ENCODE measurements at places on chromosomes 12 and 14.

- no peak for DNase-seq
These were observed 222.1 kb downstream of the SYT1 start for GRCh38 chr12:79086541-79087296.

- no peak for DNase-seq
These were observed 3.6 kb upstream of the BATF start for GRCh38 chr14:75518625-75519024.

DNA sequence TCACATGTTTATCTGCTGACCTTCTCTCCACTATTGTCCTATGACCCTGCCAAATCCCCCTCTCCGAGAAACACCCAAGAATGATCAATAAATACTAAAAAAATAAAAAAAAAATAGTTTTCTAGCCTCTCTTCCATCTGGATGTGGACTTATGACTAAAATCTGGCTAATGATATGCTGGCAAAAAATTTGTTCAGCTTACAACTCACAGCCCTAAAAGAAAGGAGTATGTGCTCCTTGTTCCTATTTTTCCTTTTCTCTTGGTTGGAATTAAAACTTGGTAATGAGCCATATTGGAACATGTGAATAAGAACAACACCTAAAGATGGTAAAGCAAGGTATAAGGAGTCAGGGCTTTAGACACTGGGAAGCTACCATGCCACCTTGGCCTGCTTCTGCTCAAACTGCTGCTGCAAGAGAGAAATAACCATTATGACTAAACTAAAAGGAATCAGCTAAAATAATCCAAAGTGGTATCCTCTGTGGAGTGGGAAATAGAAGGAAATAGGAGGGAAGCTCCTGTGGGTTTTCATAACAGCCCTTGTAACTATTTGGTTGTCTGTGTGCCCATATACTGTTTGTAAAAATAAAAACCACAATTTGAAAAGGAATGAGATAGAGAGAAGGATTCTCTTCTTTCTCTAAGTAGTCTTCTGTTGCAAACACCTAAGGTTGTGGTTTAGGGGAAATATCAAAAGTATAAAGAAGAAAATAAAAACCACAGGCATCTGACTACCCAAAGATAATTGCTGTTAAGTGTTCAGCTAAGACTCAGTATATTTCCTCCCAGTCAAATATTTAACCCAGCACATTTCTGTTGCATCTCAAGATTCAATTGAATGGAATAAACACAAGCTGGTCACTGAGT, 53.8 kb downstream of the SDR9C7 start:
- peak; percentile 63 for DNase-seq

DNA sequence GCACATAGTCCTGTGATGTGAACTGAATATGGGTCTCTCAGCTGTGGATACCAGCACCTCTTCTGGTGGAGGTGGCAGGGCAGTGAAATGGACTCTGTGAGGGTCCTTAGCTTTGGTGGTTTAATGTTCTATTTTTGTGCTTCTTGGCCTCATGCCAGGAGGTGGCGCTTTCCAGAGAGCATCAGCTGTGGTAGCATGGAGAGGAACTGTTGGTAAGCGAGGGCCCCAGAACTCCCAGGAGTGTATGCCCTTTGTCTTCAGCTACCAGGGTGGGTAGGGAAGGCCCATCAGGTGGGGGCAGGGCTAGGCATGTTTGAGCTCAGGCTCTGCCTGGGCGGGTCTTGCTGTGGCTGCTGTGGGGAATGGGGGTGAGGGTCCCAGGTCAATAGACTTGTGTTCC, 241.7 kb downstream of the AEBP2 start:
- no peak for DNase-seq

- DNase-seq = no peak
These were observed 39.7 kb upstream of the FBLN5 start for GRCh38 chr14:91987192-91987591.

DNA sequence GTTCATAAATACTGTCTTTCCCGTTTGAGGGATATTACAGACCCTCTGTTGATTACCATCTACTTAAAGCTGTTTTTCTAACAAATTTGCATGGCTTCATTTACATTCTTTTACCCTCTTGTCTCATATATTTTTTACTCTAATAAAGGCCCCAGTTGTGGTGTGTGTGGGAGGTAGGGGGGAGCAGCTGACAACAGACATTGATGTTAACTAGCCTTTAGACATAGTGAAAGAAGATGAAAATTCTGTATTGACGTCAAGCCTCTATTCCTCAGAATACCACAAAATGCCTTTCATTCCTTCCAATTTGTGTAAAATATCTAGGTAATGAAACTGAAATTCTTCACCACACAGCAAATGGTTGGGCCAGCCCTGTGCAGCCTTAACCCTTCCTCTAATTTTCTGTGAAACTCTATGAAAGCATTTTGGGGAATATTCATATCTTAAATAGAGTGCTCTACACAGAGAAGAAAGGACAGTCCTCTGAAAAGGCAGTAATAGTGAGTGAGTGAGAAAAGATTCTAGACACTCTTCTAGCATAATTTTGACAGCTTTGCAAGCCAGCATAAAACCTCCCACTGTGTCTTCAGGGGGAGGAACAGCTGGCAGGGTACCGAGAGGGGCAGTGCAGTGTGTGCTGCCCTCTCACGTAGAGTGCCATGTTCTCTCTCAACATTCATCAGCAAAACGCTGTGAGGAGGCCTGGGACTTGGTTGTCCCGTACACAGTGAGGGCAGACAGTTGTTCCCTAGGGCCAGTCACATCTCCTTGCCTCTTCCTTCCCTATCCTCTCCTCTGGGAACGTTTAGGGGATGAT, 20.1 kb upstream of the CERS5 start:
- no peak for DNase-seq

DNA sequence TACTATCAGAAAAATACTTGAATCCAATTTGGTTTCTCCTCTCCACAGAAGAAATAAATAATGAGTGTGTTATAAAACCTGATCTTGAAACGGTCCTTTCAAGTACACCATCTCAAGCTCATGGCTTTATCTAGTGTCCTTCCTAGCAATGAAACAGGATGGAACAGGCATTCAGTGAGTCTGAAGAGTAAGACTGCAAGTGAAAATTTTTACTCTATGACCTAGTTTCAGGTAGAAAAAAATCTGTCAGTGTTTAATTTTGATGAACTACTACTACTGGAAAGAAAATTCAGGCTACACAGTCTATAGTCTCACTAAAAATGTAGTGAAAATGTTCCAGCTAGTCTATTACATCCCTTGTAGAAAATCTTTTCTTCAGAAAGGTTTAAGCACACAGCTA, 7.7 kb downstream of the CBX5 start:
- DNase-seq = no peak

Data from RCC 7860 (cell line).